Left lung (tissue), 14 donors: ENCODE measurements at places on chromosomes 12 and 14. TPM values are rescaled to one million over a fixed set of nuclear protein-coding genes. Genes with fewer than 3 reads are reported as not detected.
A peak's percentile ranks its signal among the peaks of the same experiment; 100 is the strongest.

DNA sequence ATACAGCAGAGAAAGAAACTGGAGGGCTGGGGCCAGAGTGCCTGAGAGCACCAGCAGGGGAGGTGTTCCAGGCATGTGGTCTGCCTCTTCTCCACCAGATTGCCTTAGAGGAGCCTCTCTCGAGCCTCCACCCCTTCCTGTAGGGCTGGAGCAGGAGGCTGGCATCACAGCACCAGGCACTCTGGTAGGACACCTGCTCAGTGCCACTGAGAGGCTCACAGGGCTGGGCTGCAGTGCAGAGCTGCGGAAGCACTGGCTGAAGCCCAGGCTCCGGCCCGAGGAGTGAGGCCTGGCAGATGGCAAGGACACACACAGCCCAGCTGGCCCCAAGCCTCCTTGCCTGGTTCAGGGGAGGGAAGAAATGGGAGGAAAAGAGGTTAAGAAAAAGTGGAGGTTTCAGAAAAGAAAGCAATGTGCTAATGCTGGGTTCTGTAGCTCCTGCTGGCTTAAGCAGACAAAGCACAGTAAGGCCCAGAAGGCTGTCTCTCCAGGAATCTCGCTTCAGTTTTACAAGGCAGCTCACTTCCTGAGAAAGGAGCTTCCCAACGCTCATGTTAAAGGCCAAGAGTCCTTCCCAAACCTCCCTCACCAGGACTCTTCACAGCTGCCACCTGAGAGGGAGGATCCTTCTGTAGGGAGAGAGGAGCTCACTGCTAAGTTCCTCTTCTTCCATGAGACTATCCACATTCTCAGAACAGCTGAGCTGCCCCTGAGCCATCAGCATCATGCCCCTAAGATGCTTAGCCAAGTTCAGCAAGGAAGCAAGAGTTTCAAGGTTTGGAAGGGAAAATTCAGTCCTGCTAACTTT, 23.8 kb downstream of the SPTB start:
- no peak for DNase-seq

- DNase-seq: no peak
Observed at GRCh38 chr14:47220096-47220495, 455.3 kb downstream of the MDGA2 start.

The CCDC196 gene
- polyA plus RNA-seq: not detected

The CLEC4E gene
- 0.53 TPM for polyA plus RNA-seq

DNA sequence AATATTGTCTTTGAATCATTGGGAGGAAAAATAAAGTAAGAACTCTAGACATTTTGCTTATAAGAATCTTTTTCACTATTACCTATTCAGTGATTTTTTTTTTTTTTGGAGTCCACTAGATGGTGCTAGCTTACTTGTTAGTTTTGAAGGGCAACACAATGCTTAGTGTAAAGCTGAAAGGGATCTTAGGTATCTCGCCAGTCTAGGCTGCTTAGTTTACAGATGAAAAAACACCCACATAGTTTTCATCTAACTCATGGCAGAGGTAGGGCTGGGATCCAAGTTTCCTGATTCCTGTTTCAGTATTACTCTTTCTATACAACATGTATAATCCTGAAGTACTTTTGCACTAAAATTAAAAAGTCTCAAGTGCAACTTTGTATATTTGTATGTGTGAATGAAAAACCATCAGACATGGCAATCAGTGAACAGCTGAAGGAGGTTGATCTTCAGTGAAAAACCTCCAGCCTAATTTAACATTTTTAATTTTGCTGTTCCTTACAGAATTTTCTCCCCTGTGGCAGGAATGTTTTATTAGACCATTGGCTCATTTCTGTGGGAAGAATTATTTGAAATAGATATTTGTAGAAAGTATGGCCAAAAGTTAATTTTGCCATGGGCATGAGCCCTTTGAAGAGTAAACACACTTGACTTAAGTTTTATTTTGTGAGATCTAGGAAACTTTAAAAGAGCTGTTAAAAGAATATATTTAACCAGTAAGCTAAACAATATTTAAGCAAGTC, 40.7 kb downstream of the LRRIQ1 start:
- no peak for DNase-seq

The FITM1 gene
- 1.5 TPM for polyA plus RNA-seq

DNA sequence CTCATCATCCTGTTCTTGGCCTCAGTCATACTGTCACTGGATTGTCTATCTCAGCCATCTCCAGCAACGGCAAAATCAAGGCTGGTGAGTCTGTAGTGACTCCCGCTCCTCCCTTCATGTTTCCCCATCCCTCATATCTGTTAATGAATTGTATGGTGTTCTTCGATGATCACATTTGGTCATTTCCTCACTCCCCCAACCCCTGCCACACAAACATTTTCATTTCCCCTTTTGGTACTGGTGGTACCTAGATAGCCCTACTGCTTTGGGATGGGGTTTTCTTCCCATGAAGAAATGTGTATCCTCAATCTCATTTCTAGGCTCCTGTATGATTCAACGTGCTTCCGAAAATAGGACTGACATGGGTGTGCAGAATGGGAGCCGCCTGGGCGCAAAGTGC, 2.7 kb upstream of the KLHL33 start:
- DNase-seq: no peak

DNA sequence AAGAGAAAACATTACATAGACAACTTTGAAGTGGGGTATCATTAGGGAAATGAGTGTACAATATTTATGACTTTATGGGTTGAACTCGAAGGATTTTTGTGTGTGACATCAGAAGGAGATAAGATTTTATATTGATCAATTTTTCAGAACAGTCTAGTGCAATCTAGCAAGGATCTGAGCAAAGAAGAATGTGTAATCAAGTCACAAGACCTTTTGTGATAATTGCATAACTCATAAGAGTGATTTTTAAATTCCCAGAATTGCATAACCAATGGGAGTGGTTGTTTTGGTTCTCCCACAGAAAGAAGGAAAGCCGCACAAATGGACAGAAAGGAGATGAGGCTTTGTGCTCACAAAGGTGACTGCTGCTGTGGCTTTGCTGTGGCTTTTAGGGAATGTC, 441.8 kb upstream of the FLRT2 start:
- DNase-seq: no peak

DNA sequence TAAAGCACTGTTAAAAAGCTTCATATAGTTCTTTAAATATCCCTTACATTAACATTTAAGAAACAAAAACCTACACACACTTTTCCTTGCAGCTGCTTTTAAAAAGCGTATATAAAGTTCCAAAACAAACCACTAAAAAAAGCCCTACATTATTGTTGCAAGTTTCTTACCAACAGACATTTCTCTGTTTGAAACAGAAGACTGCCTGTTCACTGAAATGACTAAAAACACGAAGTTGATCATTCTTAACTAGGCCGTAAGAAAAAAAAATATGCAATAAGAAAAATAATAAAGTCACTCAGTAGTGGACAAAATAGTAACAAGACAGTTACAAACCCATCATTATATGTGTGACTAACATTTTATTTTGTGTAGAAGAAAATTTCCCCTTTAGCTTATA, 37.3 kb downstream of the KIF21A start:
- no peak for DNase-seq

The LYSET gene
- 23.1 TPM for polyA plus RNA-seq

GRCh38 chr14:76134231-76134630, 17.5 kb upstream of the GPATCH2L start:
- no peak for DNase-seq

GRCh38 chr12:98162906-98163678, 352.3 kb upstream of the TMPO start:
- no peak for DNase-seq

- DNase-seq: no peak
Observed at GRCh38 chr12:65490250-65490649, 211.8 kb downstream of the MSRB3 start.

DNA sequence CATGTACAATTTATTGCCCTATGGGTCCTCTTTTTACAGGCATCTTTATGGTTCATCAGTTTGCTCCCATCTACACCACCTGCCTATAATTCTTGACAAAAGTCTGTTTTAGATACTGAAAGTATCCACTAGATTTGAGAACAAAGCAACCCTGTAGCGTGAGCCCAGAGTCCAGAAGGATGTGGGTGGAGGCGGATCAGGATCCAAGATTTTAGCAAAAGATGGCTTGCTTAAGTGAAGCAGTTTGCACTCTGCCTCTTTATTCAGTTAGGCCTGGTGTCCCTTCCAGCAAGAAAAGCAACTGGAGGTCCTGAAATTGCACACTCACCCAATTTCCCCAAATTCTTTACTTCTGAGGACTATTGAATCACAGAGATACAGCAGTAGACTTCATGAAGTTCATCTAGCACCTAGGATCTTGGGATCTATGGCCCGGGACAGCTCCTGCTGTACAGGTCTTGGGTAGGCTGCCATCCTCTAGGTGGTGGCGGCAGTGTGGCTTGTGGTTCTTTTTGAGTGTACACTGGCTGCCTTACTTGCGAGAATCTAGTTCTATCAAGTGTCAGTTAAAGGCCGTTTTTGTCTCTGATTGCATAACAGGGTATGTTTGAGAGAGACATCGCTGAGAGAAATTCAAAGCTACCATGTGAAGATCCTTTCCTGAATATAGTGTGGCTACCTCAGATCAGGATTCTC, 873.2 kb downstream of the NRXN3 start:
- DNase-seq: no peak

DNA sequence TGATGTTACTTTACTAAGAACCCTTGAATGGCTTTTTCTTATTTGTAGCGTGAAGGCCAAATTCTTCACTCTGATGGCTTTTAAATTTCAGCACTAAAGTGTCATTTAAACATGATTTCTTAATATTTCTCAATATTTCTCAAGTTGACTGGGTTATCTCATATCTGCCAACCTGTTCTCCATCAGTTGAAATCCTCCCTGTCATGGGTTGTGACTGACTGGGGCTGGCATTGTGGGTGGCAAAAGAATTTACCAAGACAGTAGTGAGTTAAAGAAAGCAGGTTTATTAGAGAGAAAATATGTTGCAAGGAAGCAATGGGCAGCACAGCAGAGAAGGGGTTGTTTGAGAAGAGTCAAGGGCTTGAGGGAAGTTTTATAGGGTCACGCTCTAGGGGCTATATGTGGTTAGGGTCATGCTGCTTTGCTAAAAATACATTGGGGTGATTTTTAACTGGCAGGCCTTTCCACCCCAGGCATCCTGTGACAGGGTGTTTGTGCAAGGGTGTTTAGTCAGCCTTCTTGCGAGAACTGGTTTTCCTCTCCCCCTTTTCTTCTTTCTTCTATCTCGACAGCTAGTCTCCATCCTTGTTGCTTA, 232.8 kb upstream of the SEL1L start:
- no peak for DNase-seq

The OTX2 gene
- not detected for polyA plus RNA-seq

The GLI1 gene
- 36.4 TPM for polyA plus RNA-seq

DNA sequence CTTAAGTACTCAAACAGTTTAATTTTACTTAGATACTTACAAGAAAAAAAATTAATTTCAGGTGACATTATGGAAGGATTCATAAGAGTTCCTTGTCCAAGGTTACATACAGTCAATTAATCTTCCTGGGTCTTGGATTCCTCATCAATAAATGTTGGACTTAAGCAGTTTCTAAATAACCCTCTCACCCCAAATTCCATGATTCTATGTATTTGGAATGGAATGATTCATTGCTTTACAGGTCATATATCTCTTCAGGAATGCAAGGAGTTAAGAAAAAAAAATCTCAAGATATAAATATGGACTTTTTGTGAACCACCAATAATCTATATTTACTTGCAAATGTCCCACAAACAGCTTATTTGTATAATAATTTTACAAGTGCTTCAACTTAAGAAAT, 84.2 kb upstream of the BMP4 start:
- DNase-seq: no peak

DNA sequence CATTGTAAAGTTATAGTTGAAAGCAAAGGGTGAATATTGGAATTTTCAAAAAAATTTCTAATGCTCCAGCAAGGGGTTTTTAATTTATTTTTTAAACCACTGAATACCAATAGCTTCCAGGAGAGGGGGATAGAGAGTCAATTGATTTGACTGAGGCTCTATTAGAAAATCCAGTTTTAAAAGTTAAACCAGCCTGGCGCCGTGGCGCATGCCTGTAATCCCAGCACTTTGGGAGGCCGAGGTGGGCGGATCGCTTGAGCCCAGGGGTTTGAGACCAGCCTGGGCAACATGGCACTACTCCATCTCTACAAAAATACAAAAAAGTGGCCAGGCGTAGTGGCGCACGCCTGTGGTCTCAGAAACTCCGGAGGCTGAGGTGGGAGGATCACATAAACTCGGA, 150.1 kb downstream of the SLC38A4 start:
- DNase-seq: no peak

DNA sequence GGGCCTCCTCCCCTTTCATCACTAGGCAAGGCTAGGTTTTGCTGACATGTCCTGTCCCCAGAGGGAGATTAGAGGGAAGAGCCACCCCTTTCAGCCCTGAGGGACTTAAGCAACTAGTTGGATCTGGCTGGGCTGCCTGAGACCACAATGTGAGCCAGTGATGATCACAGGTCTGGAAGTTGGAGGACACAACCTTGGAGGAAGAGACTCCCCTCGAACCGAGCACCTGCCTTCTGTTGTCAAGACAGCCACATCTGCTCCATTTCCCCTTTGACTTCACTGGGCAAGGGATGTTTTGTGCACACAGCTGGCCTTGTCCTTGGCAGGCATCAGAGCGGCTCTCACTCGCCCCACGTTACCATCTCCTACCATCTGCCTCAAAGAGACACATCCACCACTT, 31.4 kb downstream of the MVK start:
- DNase-seq: no peak

The SOS2 gene
- polyA plus RNA-seq: 37.2 TPM

DNA sequence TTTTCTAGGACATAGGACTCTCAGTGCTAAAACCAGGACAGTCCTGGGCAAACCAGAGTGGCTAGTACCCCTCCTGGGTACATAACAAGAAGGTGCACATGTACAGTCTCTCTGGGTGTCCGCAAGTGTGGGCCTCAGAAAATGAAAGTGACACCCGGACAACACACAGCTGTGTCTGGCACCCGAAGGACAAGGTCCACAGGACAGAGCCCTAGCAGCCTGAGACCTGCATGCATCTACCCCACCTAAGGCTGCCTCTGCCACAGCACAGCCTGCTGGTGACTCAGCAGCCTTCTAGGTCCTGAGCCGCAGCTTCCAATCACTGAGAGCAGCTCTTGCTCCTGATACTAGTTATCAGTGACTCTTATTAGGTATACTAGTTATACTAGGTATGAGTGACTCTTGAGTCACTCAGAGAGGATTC, 784.1 kb upstream of the TBX3 start:
- no peak for DNase-seq

GRCh38 chr14:74763803-74764531, 851 bp downstream of the YLPM1 start:
- DNase-seq: peak; percentile 32

DNA sequence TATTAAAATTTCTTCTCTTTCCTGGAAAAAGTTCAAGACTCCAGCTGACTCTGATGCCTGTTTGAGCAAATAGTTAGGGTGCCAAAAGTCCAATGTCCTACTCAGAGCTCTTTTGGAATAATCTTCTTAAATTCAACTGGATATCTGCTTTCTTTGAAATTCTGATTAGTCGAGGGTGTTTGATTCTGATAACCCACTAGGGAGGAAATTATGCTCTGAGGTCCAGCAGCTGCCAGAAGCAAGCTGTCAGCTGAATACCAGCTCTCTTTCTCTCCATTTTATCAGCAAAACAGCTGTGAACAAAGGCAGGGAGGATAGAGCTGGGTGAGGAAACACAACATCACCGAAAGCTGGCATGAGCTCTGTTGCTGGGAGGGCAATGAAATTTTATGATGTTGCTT, 141.5 kb downstream of the CAND1 start:
- DNase-seq: no peak

The SLC25A29 gene
- 89.5 TPM for polyA plus RNA-seq

- DNase-seq: no peak
Observed at GRCh38 chr12:52648012-52648550, 3.9 kb downstream of the KRT2 start.

The PPHLN1 gene
- 61.4 TPM for polyA plus RNA-seq

- no peak for DNase-seq
Observed at GRCh38 chr14:22870811-22871223, 723 bp upstream of the LRP10 start.

GRCh38 chr12:4974217-4974616, 64.5 kb downstream of the KCNA1 start:
- DNase-seq: no peak

The TC2N gene
- polyA plus RNA-seq: 30.2 TPM
